Body of pancreas (tissue), 4 donors: ENCODE measurements at places on chromosomes 1 and 21. TPM values are rescaled to one million over a fixed set of nuclear protein-coding genes. Genes with fewer than 3 reads are reported as not detected.

DNA sequence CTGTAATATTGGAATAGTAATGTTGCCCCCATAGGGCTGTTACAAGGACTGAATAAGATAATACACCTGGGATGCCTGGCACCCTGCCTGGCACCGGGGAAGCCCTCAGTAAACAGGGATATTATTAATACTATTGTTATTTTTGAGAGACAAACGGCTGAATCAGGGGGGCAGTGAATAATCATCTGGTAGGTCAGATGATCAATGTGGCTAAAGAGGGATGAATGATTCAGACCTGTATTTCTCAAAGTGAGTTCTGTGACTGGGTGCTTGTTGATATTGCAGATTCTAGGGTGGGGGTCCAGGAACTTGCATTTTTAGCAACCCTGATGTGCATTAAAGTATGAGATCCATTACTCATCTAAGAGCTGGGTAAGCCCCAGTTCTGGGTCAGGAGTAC, 46.2 kb upstream of the BCL10 start:
- DNase-seq = no peak

Gene PARS2
- total RNA-seq = 2.3 TPM

Gene LEFTY2
- 0.99 TPM for total RNA-seq

GRCh38 chr1:211089536-211089935, 44.4 kb downstream of the KCNH1 start:
- DNase-seq = no peak
